ENCODE measurements at places on chromosomes 5 and 9.

- DNase-seq = peak; percentile 90
Observed at GRCh38 chr5:137199201-137199600, 299.9 kb downstream of the SPOCK1 start.

GRCh38 chr5:163947848-163948666 is 442.6 kb downstream of the MAT2B start:
- no peak for DNase-seq

- DNase-seq = peak; percentile 32
Observed at GRCh38 chr5:10283927-10284635, 23.6 kb downstream of the CMBL start.

- DNase-seq = no peak
Observed at GRCh38 chr5:91119981-91120850, 262.9 kb downstream of the ARRDC3 start.

GRCh38 chr5:142382186-142382585 is 57.4 kb upstream of the SPRY4 start:
- no peak for DNase-seq

DNA sequence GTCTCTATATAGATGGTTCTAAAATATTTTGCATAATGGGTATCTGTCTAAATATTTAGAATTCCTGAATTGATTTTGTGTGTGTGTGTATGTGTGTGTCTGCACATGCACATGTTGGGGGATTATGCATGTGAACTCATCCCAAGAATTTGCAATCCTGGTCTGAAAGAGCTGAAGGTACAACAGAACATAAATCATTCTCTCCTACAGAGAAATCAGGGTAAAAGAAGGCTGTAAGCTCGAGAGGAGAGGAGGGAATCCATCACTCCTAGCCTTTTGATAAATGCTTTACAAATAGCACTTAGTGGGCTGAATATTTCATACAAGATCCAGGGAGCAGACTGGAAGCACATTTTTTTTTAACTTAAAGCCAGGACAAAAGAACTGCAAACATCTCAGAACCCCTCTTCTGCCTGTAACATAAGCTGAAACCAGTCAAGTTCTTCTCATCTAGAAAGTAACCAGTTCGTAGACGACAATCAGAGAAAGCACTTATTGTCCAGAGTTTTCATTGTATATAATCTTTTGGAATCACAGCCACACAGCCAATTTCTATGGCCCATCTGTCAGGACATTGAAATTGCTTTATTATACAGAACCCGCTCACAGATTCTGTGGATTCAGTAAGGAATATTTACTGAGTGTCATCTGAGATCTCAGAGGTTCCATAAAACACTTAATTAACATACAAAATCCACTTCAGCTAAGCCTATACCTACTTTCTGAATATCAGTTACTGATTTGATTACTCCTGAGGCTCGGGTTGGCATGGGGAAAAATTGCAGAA is 541.4 kb upstream of the ZNF462 start:
- DNase-seq = no peak

GRCh38 chr5:170348137-170348633 is 41.0 kb downstream of the KCNMB1 start:
- no peak for DNase-seq

GRCh38 chr5:99105216-99105615 is 176.4 kb upstream of the CHD1 start:
- DNase-seq = peak; percentile 10

- DNase-seq = no peak
Observed at GRCh38 chr9:24712206-24712605, 166.5 kb upstream of the IZUMO3 start.

Measured in astrocyte (in vitro differentiated cells and primary cell).